ENCODE measurements at places on chromosomes 7 and 10.

- DNase-seq = no peak
Measured at GRCh38 chr10:130438861-130439260, 302.7 kb downstream of the GLRX3 start.

DNA sequence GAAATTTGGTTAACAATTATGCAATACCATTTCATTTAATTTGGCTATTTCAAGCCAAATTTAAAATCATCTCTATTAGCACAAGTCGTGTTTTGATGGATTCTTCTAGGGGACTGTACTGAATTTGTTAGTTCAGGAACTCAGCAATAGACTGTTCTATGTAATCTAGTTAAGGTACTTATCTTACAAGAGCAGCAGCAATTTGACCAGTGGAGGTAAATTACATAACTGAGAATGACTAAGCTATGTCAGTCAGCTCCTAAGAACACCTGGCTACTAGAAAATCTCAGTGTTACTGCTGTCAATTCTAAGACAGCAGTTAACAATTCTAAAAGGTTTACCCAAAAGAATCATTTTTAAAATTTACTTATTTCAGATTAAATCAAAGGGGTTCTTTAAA, 513.9 kb upstream of the ZWINT start:
- DNase-seq = no peak

GRCh38 chr10:35129185-35129674, 2.6 kb downstream of the CREM start:
- no peak for DNase-seq

DNA sequence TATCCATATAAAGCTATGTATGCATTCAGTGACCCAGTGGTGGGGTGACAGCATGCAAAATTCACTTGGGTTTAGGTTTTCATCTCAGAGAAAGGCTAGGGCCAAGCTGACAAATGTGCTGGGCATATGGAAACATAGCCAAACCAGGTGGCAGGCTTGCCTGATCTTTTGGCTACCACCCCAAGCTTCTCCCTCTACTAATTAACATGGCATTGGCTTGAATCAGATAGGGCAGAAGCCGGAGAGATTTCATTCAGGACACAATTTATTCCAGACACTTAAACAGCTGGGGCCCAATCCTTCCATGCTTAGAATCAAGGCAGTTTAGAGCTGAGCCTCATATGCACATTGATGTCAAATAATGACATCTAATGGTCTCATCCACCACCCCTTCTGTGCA, 95.5 kb upstream of the AGK start:
- no peak for DNase-seq

- no peak for DNase-seq
Measured at GRCh38 chr7:121689749-121690148, 183.2 kb upstream of the PTPRZ1 start.

GRCh38 chr10:18109341-18109870, 30.8 kb upstream of the CACNB2 start:
- DNase-seq = no peak

GRCh38 chr7:134954197-134955082, 31.9 kb upstream of the AGBL3 start:
- DNase-seq = no peak

DNA sequence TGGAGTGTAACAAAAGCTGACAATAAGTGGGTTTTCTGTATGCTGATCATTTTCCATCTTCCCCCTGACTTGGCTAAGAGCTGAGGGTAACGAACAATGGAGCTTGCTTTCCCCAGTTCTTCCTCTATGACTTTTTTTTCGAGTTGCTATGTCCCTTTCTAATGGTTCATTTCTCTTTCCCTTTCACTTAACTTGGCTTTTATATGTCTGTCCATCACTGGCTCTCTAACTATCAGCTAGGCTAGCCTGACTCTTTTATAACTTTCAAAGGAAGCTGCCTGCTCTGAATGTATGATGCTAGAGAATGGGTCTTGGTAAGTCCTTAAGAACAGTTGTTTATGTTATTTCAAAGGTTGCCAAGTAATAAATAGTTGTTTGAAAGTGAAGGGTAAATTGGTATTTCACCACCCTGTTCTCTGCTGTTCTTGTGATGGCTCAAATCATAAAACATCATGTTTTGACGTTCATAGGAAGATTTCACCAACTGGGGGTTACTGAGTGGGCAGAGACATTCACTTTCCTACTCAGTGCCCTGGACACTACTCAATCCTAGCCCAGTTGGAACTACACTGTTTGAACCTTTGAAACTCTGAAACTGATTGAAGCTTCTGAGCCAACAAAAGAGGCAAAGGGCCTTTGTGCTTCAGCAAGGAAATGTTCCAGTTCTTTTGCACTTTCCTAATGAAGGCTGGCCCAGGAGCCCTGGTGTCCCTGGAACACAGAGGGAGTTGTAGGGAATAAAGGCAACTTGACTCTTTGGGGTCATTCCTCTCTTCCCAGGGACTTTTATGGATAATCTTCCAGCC, 85.4 kb upstream of the PHYHIPL start:
- no peak for DNase-seq

DNA sequence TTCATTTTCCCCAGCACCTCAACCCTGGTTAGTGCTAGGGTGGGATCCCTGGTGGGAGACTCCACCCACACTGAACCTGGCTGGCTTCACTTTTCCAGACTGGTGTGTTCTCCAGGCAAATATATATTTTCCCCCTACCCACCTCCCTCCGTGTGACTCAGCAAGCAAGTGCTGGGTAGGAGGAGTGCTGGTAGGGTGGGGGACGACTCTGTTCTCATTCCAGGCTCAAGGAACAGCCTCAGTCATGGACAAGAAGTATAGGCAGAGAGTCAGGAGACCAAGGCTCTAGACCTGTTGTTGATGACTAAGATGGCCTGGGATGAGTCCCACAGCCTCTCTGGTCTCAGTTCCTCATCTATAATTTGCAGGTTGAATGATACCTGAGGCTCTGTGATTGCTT, 328.1 kb downstream of the KCNMA1 start:
- no peak for DNase-seq

Measured in activated T-cell treated with anti-CD3 and anti-CD28 coated beads, Interleukin-2, amount 50 U/mL, for 4 hours (primary cell).